A375 (cell line): ENCODE measurements at places on chromosomes 1 and 21. TPM values are rescaled to one million over a fixed set of nuclear protein-coding genes. Genes with fewer than 3 reads are reported as not detected.

The ITLN2 gene
- 0.15 TPM in 1 of 2 replicates, not detected in the other for total RNA-seq

The CTPS1 gene
- 77.9 and 95.1 TPM in 2 replicates for total RNA-seq

The CNST gene
- 22.5 and 25.9 TPM in 2 replicates for total RNA-seq

The PDE9A gene
- total RNA-seq: 7.6 and 9.6 TPM in 2 replicates

The DMRTA2 gene
- 0.11 and 0.24 TPM in 2 replicates for total RNA-seq

The TSTD1 gene
- 0.83 TPM in 1 of 2 replicates, not detected in the other for total RNA-seq

The ZNF593 gene
- 69.6 and 124 TPM in 2 replicates for total RNA-seq

The CTSK gene
- total RNA-seq: 3.5 and 6.1 TPM in 2 replicates

The DPT gene
- not detected in 2 replicates for total RNA-seq

The CLDN17 gene
- total RNA-seq: not detected in 2 replicates

The DYNLT5 gene
- not detected in 2 replicates for total RNA-seq

The RAB42 gene
- 0.27 TPM in 1 of 2 replicates, not detected in the other for total RNA-seq

The BRDT gene
- total RNA-seq: not detected in 2 replicates

The SELL gene
- 0.15 and 0.53 TPM in 2 replicates for total RNA-seq

The CD1B gene
- total RNA-seq: not detected in 2 replicates

The TNFAIP8L2 gene
- not detected in 2 replicates for total RNA-seq

The KRTAP19-3 gene
- total RNA-seq: not detected in 2 replicates

The CFAP141 gene
- total RNA-seq: not detected in 2 replicates

The ADORA1 gene
- 5.5 and 7.1 TPM in 2 replicates for total RNA-seq

The SELP gene
- total RNA-seq: not detected in 2 replicates

The ASCL5 gene
- not detected in 2 replicates for total RNA-seq

The STUM gene
- not detected in 2 replicates for total RNA-seq

The FMN2 gene
- total RNA-seq: 2.5 and 2.6 TPM in 2 replicates

The LGR6 gene
- 0.23 TPM in 1 of 2 replicates, not detected in the other for total RNA-seq

The OLFML3 gene
- total RNA-seq: 0.53 and 0.90 TPM in 2 replicates

The NTMT2 gene
- total RNA-seq: not detected in 2 replicates

The IGSF21 gene
- not detected in 2 replicates for total RNA-seq

The OR2T35 gene
- total RNA-seq: not detected in 2 replicates

The SERPINC1 gene
- total RNA-seq: 0.11 TPM in 1 of 2 replicates, not detected in the other

The RUNX3 gene
- 14.0 and 15.9 TPM in 2 replicates for total RNA-seq

The SRRM1 gene
- 42.5 and 42.7 TPM in 2 replicates for total RNA-seq

The S100A3 gene
- 13.9 and 14.8 TPM in 2 replicates for total RNA-seq

The NBPF15 gene
- total RNA-seq: 51.3 and 55.2 TPM in 2 replicates

The DRAXIN gene
- 0.04 TPM in 1 of 2 replicates, not detected in the other for total RNA-seq

The GPR161 gene
- total RNA-seq: 8.9 and 9.9 TPM in 2 replicates

The LMOD1 gene
- 0.19 TPM in 1 of 2 replicates, not detected in the other for total RNA-seq

The AKIRIN1 gene
- 36.5 and 44.9 TPM in 2 replicates for total RNA-seq

The TNNT2 gene
- 0.03 and 0.11 TPM in 2 replicates for total RNA-seq

The SPRR2A gene
- total RNA-seq: not detected in 2 replicates

The TARDBP gene
- 67.7 and 85.0 TPM in 2 replicates for total RNA-seq
